Activated CD4-positive, alpha-beta T cell treated with anti-CD3 and anti-CD28 coated beads, Interleukin-2, amount 50 U/mL, for 24 hours (primary cell): ENCODE measurements at places on chromosomes 6 and 20.

- no peak for DNase-seq
These were observed 665.4 kb downstream of the EPHA7 start for GRCh38 chr6:92753956-92754355.

DNA sequence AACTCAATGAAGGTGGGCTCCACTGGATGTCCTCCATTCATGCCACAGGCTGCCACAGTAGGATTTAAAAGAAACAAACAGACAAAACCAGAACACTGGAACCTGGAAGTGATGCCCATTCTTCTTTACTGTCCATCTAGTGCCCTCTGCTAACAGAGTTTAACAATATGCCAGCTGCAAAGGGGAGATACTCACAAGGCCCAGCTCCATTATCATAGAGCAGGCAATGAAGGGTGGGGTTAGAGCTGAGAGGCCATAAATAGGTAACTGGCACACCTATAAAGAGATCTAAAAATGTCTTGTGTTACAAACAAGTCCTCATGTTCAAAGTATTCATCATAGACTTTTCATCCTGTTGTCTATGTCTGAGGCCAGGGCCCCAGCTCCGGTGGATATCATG lies 75.6 kb downstream of the SOD2 start:
- DNase-seq = no peak

GRCh38 chr6:167492100-167492449 lies 167.2 kb downstream of the TTLL2 start:
- no peak for DNase-seq

- DNase-seq = no peak
These were observed 32.4 kb upstream of the TPBG start for GRCh38 chr6:82331031-82331773.

- no peak for DNase-seq
These were observed 266.4 kb upstream of the PRND start for GRCh38 chr20:4455301-4455701.
